Aorta (tissue), 5 donors: ENCODE measurements at places on chromosomes 4 and X.
A peak's percentile ranks its signal among the peaks of the same experiment; 100 is the strongest.

DNA sequence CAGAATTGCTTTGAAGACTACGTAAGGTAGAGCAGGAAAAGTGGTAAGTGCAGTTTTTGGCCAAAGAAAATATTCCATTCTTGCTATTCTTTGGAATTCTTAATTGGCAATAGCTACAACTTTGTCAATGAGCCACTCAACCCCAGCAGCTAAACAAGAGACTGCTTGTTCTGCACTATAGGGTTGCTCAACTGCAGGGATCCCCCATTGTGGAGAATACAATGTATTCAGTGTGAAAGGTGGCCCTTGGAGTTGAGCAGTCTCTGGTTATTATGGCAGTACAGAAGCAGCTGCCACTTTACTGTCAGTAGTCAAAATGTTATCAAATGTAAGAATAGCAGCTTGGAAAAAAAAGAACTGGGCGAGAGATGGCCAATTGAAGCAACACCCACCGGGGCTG, 808.7 kb downstream of the CENPC start:
- no peak for DNase-seq

DNA sequence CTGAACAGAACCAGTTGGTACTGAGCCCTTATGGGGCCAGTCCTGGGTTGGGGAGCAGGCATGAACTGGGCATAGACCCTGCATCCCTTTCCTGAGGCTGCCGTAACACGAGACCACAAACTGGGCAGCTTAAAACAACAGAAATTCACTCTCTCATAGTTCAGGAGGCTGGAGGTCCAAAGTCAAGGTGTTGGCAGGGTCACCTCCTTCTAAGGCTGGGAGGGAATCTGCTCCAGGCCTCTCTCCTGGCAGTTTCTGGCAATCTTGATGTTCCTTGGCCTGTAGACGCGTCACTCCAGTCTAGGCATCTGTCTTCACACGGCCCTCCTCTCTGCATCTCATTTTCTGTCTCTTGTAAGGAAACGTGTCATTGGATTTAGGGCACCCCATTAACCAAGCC, 19.8 kb upstream of the SORCS2 start:
- DNase-seq, result peak; percentile 12

DNA sequence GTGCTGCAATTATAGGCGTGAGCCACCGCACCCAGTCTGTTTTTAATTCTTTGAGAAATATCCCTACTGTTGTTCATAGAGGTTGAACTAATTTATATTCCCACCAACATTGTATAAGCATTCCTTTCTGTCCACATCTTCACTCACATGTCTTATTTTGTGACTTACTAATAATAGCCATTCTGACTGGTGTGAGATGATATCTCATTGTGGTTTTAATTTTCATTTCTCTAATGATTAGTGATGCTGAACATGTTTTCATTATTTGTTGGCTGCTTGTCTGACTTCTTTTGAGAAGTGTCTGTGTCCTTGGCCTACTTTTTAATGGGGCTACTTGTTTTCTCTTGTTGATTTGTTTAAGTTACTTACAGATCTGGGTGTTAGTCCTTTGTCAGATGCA, 310.9 kb upstream of the MAOA start:
- no peak for DNase-seq

- no peak for DNase-seq
These were observed 16.8 kb upstream of the RAB40A start for GRCh38 chrX:103536071-103536470.

- no peak for DNase-seq
These were observed 446.9 kb downstream of the BCOR start for GRCh38 chrX:39650768-39651347.

GRCh38 chrX:140664939-140665338, 44.6 kb upstream of the LINC00632 start:
- DNase-seq, result no peak

DNA sequence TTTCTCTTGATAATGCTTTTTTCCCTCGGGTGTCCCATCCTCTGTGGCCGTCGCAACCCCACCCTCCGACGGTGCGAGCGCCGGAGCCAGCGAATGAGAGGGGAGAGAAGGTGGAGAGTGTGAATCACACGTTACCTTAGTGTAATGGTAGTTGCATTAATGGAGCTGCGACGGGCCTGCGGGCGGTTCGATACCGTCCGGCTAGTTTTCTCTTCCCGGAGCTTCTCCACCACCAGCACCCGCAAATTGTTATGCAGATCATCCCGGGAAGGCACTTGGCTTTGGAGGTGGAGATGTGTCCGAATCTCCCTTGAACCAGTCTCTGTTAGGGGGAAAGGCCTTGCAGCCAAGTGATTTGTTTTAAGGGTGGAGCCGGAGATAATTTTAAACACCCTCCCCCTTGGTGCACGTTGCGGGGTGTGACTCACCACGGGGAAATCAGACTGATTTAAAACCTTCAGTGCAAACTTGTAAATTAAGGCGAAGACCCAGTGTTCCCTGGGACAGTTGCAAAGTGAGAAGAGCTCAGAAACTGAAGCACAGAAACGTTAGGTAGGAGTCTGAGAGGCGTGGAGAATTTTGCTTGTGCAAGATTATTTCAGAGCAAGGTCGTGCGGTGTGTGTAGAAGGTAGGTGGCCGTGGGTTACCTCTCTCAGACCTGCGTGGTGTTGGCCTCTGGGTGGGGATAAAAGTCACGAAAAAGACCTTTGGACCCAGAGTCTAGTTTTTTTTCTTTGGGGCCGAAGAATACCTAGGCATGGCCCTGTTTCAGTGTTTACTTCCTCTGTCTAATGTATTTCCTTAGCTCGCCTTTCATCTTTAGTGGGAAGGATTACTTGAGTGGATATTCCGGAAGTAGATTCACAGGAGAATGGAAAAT, 1.3 kb downstream of the AFF1 start:
- peak; percentile 78 for DNase-seq

- DNase-seq, result no peak
These were observed 536 bp downstream of the SH3BGRL start for GRCh38 chrX:81202456-81202819.

- DNase-seq, result no peak
These were observed 212.4 kb upstream of the GRID2 start for GRCh38 chr4:92091335-92091734.

- no peak for DNase-seq
These were observed 133.2 kb downstream of the SHROOM3 start for GRCh38 chr4:76568262-76568661.

DNA sequence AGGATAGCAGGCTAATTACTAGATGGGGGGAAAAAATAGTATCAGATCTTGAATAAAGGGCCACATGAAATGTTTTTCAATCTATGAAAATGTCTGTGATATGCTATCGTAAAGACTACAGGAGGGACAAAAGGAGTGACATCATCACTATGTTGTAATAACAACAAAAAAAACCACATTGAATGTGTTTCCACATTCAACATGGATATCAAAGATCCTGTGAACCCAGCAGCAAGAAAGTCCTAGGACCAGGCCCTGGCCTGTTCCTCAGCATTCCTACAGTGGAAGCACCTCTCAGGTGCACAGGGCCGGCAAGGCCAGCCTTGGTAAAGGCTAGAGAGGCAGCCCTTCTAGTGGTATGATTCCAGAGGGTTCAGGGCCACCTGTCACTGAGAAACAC, 118.3 kb downstream of the RELL1 start:
- DNase-seq, result no peak

GRCh38 chr4:161248880-161249279, 914.9 kb downstream of the FSTL5 start:
- DNase-seq, result peak; percentile 59

- peak; percentile 95 for DNase-seq
These were observed at the start of gene MSX1 for GRCh38 chr4:4859325-4859798. Gene MSX1, plus strand, starts transcription at chr4:4859665. Its CDS starts 235 bp downstream, at chr4:4859900.

DNA sequence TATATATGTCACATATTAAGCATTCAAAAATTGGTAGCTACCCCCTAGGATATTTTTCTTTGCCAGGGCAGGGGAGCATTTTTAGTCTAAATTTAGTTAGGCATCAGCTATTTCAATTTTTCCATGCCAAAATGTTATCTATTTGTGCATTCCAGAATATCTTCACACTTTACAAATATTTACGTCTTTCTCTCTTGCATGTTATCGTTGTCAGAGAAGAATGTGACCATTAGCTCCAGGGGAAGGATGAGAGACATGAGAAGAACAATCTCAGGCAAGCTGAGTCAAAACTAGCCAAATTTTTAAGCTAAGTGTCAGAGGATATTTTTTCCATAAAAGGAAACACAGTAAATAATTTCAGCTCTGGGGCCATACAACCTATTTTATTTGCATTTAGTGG, 885.0 kb upstream of the EPHA5 start:
- DNase-seq, result no peak

GRCh38 chrX:21799767-21800166, 39.6 kb upstream of the MBTPS2 start:
- no peak for DNase-seq

DNA sequence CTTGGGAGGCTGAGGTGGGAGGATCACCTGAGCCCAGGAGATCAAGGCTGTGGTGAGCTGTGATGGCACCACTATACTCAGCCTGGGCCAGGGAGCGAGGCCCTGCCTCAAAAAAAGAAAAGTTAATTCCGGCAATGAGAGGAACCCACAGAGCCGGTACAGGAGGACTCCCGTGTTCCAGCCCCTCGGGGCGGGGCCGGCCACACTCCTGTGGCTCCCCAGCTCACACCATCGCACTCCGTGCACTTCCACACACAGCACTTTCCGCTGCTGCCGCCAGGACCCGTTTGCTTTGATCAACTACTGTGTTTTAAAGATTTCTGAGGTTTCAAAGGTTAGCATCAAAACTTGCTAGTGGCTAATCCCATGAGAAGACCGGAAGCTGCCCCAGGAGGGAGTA, 171.7 kb downstream of the AFAP1 start:
- peak; percentile 45 for DNase-seq

DNA sequence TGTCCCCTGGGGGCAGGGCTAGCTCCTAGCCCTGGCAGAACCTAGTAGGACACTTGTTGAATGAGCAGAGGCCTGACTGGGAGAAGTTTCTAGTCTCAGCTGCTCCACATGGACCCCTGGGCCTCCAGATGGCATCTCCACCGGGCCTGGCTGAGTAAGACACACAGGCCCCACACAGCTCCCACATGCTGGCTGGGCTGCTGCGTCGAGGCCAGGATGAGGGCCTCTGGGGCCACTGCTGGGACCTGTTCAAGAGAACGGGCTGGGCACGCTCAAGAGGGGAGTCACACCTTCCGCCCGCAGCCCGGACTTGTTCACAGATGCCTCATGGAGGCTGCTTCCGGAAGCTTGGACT, 4.2 kb upstream of the HGFAC start:
- DNase-seq, result peak; percentile 42

DNA sequence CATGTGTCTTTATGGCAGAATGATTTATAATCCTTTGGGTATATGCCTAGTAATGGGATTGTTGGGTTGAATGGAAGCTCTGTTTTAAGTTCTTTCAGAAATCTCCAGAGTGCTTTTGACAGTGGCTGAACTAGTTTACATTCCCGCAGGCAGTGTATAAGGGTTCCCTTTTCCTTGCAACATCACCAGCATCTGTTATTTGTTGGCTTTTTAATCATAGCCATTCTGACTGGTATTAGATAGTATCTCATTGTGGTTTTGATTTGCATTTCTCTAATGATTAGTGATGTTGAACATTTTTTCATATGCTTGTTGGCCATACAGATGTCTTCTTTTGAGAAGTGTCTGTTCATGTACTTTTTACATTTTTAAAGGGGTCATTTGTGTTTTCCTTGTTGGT, 129.8 kb downstream of the TBCK start:
- DNase-seq, result no peak

GRCh38 chrX:6708041-6708440, 173.1 kb upstream of the VCX3A start:
- DNase-seq, result no peak

DNA sequence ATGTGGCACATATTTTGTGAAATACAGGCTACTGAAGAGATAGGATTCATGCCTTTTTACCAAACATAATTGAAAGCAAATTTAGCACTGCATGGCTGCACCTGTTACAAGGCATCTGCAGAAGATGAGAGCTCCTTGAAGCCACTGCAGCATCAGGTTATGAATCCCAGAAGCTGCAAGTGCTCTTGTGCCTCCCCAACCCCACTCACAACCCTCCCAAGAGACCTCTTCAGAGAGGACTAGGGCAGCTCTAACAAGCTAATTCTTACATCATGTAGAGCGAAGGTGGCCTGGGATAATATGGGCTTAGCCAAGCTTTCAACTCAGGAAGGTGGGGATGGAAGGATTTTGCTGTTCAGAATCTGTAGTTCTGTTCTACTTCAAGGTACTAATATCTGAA, 27.2 kb downstream of the MFAP3L start:
- no peak for DNase-seq

DNA sequence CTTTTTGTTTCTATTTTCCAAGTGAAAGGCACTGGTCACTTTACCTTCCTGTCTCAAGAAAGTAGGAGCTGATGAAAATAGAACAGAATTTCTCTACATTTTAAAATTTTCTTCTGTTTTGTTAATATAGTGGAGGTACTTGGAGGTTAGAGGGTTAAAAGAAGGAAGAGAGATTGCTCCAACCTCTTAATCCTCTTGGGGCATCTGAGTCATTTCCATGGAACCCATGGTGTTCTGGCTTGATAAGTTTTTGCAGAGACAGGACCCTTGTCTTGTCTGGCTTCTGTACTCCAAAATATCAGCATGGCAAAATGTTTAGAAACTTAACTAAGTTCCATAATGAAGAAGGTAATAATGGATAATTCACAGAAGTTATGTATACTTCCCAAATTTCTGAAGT, 727.2 kb downstream of the C4orf33 start:
- no peak for DNase-seq

GRCh38 chr4:18319431-18319830, 297.9 kb upstream of the LCORL start:
- no peak for DNase-seq

GRCh38 chr4:61933527-61933926, 733.4 kb downstream of the ADGRL3 start:
- no peak for DNase-seq

GRCh38 chr4:79287076-79287475, 38.8 kb downstream of the NAA11 start:
- DNase-seq, result no peak

- DNase-seq, result no peak
These were observed 92.3 kb downstream of the GC start for GRCh38 chr4:71691416-71692073.

DNA sequence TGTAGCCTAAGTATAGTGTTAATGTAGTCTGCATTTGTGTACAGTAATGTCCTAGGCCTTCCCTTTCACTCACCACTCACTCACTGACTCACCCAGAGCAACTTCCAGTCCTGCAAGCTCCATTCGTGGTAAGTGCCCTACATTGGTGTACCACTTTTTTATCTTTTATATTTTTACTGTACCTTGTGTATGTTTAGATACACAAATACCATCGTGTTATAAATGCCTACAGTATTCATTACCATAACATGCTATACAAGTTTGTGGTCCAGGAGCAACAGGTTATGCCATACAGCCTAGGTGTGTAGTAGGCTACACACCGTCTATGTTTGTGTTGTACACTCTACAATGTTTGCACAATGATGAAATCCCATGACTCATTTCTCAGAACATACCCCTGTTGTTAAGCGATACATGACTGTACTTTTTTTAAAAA, 15.4 kb downstream of the TSPAN5 start:
- DNase-seq, result no peak

- no peak for DNase-seq
These were observed 3.2 kb downstream of the ACOX3 start for GRCh38 chr4:8437281-8437680.

- no peak for DNase-seq
These were observed 228.1 kb downstream of the THOC2 start for GRCh38 chrX:123504630-123505270.
